ENCODE measurements at places on chromosomes 3 and 15.

DNA sequence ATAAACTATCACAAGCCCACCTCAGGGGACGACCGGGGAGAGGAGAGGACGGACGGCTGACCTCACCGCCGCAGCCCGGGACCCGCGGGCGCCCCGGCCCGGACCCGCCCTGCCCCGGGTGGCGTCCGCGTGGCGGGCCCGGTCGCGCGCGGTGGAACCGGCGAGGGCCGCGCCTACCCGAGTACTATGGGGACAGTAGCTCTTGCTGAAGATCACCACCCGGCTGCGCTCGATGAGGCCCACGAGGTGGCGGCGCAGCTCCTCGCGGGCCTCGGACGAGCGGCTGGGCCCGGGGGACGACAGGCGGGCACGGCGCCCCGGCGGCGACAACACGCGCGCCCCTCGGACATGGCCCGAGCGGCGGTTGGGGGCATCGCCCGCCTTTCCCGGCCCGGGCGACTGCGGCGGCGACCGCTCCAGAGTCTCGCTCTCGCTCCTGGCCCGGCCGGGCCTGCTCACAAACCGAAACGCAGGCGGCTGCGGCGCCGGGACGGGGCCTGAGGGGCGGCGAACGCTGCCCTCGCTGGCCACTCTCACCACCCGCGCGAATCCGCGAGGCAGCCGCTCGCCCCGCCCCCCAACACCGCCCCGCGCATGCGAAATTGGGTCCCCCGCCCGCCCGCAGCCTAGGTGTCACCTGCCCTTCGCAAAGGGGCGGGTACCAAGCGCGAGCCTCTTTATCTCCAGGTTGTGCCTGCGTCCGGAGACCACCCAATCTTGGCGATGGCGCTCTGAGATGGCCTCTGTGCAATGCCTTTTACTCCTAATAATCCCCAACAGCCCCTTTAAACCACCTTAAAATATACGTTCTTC, at the start of gene TXNRD3:
Gene TXNRD3, minus strand, starts transcription at position 554 of the 813 bp plus-strand sequence.
- peak; percentile 59 for DNase-seq

DNA sequence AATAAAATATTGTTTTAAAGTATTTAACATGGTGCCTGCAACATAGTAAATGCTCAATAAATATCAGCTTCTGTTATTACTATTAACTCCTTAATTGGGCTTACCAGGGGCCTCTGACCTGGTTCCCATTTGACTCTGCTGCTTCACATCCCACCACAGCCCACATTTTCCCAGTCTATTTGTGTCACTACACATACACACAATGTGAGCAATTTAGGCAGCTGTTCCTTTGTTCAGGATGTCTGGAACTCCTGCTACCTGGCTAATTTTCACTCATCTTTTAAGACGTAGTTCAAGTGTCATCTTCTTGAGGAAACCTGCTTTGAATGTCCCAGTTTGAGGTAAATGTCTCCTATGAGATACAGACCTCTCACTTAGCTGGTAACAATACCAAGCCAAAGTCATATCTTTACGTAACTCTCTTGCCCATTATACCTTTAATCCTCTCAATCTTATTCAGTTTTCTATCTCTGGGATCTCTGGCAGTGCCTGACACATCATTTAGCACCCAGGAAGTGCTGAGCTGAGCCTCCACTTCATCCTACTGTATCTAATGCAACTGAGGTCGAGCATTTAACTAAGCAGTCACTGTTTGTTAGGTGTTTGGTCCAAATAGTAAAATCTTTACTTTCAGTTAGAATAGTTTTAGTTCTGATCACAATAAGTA, 4.4 kb downstream of the TGFBR2 start:
- DNase-seq: no peak

- no peak for DNase-seq
Observed at GRCh38 chr15:72892986-72893385, 109.4 kb upstream of the ADPGK start.

GRCh38 chr3:181210275-181210674, 220.7 kb upstream of the DNAJC19 start:
- DNase-seq: no peak

- no peak for DNase-seq
Observed at GRCh38 chr3:160707187-160707794, 30.3 kb downstream of the ARL14 start.

DNA sequence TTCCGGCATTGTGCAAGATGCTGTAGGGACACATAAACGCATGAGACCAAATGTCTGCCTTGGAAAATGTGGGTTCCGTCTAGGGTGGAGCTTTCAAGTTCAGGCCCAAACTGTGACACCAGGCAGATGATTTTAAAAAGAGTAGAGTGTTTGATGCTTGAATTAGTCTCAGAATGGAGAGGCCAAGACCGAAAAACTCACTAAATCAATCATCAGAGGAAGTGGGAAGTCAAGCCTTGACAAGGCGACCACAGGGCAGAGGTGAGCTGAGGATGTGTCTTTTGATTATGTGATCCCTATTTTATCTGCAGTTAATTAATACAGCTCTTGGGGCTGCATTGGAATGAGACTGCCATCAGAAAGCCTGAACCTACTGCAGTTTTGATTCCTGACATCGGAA, 275.4 kb downstream of the ABHD5 start:
- DNase-seq: no peak

- DNase-seq: no peak
Observed at GRCh38 chr3:112966633-112967032, 8.3 kb downstream of the CD200R1 start.
